Upper lobe of right lung (tissue), 1 donor: ENCODE measurements at places on chromosomes 5 and 9. TPM values are rescaled to one million over a fixed set of nuclear protein-coding genes. Genes with fewer than 3 reads are reported as not detected.

MACROH2A1 gene
- 179 TPM for total RNA-seq

ORM1 gene
- total RNA-seq: 5.2 TPM

SLC45A2 gene
- total RNA-seq: not detected

CD72 gene
- total RNA-seq: 3.0 TPM

C8G gene
- 1.1 TPM for total RNA-seq

FBN2 gene
- total RNA-seq: 0.58 TPM

IL5 gene
- total RNA-seq: not detected

GZMA gene
- 8.8 TPM for total RNA-seq

RASGEF1C gene
- not detected for total RNA-seq

SCGB3A1 gene
- total RNA-seq: 86.9 TPM

HSD17B3 gene
- 0.81 TPM for total RNA-seq

TMC1 gene
- not detected for total RNA-seq

AMBP gene
- 0.67 TPM for total RNA-seq

RANBP17 gene
- 17.8 TPM for total RNA-seq

CATSPER3 gene
- 0.87 TPM for total RNA-seq

PTGES gene
- total RNA-seq: 2.1 TPM

SERF1B gene
- total RNA-seq: 22.9 TPM

HTR1A gene
- total RNA-seq: not detected

PCDHGB2 gene
- 3.8 TPM for total RNA-seq

PPP2R2B gene
- 1.2 TPM for total RNA-seq

PCDHA6 gene
- 0.64 TPM for total RNA-seq

HMMR gene
- total RNA-seq: 1.6 TPM

SMC2 gene
- total RNA-seq: 7.8 TPM

PCDHB9 gene
- 2.5 TPM for total RNA-seq

PHF24 gene
- 0.23 TPM for total RNA-seq

TAF11L10 gene
- not detected for total RNA-seq

CHSY3 gene
- total RNA-seq: 5.7 TPM

NOXA1 gene
- total RNA-seq: 6.5 TPM

AGXT2 gene
- not detected for total RNA-seq

GFI1B gene
- 0.52 TPM for total RNA-seq

MOB3B gene
- 17.8 TPM for total RNA-seq

SLC27A6 gene
- total RNA-seq: not detected

LVRN gene
- 0.20 TPM for total RNA-seq

BTNL9 gene
- 99.8 TPM for total RNA-seq

FAM13B gene
- total RNA-seq: 42.4 TPM

TMEM203 gene
- 28.7 TPM for total RNA-seq

OR1N2 gene
- total RNA-seq: not detected

OR13F1 gene
- not detected for total RNA-seq

F12 gene
- 0.69 TPM for total RNA-seq

DEPDC1B gene
- total RNA-seq: 0.20 TPM

BARHL1 gene
- not detected for total RNA-seq

ANKRD34B gene
- total RNA-seq: 0.35 TPM

RORB gene
- 2.1 TPM for total RNA-seq

LECT2 gene
- total RNA-seq: not detected

CARTPT gene
- total RNA-seq: not detected

TMED7 gene
- total RNA-seq: 93.5 TPM

SLC25A2 gene
- total RNA-seq: 0.64 TPM

ADAMTSL1 gene
- 7.3 TPM for total RNA-seq

CDX1 gene
- total RNA-seq: not detected

GRIA1 gene
- 21.9 TPM for total RNA-seq

ACTBL2 gene
- not detected for total RNA-seq

SLC34A1 gene
- not detected for total RNA-seq

IFNB1 gene
- total RNA-seq: not detected

LHFPL2 gene
- total RNA-seq: 41.0 TPM

PCDHGA10 gene
- 6.2 TPM for total RNA-seq

GFPT2 gene
- total RNA-seq: 20.4 TPM
